Ammon's horn (tissue), 1 donor: ENCODE measurements at places on chromosomes 12 and 14.

DNA sequence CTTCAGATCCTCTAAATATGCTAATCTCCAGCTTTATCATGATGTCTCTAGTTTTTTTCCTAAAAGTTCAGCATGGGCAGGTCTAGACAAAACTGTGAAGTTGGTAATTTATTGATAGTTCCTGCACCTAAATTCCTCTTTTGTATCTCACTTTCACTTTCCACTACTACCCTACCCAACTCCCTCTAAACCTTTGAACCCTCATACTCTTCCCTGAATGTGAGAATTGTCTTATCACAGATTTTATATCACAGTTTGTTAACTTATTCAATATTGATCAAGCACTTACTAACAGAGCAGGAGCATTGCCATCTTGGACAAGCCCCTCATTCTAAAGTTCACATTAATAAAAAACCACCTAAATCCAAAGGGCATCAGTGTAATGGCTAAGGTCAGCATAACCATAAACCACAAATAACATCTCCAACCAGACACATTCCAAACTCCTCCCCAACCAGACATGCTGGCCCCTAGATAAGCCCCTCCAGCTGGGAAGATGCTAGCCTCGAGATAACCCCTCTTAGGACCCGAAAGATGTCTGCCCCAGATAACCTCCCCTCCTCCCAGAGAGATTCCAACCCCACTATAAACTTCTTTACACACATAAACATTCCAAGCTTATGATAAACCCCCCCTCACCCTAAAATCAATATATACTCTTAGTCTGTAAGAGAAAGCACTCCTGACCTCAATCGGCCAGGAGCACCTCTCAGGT lies 78.7 kb downstream of the FSCB start:
- DNase-seq = no peak

GRCh38 chr12:13435235-13435933 lies 238.9 kb downstream of the EMP1 start:
- DNase-seq = no peak

DNA sequence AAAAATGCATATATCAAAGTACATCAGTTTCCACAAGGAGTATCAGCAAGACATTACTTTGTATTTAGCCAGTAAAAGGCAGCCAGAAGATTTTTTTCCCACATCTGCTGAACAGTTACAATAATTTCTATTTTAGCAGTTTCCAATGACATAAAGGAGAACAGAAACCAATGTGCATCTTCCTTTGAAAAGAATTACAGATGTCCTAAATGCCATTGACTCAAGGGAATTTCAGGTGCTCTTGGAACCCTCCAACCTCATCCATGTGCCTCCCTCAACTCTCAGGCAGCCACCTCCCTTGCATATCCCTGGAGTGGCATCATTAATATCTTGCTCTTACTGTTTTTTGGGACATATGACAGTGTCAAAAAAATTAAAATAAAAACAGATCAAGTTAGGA lies 62.2 kb upstream of the ST8SIA1 start:
- DNase-seq = no peak

DNA sequence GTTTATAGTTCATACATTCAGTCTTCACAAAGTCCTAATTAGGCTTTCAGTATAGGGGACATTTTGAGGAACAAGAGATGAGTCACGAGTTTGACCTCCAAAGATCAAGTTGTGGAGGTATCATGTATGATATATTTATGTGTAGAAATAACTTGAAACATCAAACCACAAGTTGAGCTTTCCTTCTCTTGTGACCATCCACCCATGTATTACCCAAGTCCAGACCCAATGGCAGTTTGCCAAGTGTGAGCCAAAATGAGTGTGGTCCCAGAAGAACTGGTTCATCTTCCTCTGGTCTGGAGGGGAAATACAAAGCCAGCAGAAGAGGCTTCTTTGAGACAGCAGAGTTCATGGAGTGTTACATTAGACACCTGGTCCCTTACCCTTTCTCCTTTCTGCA lies 104.9 kb downstream of the ATP23 start:
- no peak for DNase-seq

- peak; percentile 85 for DNase-seq
Observed at GRCh38 chr12:57452937-57453509, 2.1 kb upstream of the INHBE start.

DNA sequence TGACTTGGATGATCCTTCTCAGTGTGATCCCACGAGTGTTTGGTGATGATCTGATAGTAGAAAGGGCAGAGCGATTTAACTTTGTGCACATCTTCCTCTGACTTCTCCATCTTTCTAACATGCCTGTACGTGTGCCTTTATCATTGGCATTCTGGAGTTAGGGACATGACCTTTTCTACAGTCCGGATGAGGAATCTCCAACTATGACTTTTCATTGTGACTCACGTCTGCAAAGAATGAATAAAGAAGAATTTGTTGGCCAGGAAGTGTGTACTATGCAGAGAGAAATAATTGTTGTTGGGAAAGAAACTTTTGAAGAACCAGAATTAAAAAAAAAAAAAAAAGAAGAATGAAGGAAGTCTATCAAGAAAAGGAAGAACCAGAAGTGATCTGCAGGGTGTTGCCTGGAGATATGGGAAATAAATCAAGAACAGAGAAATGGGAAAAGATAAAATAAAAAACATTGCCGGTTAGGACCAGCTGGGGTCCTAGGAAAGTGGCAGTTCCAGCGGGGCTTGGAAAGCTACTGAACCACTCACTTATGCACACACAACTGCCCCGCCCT lies 25.3 kb downstream of the PPFIBP1 start:
- DNase-seq = no peak

DNA sequence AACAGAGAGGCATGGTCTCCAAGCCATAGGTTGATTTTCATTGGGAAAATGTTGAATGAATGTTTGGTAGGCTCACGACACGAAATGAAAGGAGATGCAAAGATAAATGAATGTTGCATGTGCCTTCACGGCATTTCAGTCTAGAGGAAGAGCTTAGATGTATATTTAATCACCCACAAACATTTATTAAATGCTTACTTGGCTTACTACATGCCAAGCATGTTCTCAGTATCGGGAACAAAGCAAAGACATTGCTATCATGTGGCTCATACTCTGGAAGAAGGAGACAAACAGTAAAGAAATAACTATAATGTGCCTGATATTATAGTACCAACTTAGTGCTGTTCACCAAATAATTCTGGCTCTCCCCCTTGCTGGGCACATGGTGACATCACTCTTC lies 133.5 kb downstream of the LLPH start:
- DNase-seq = no peak

GRCh38 chr14:90647473-90648005 lies 168.7 kb downstream of the TTC7B start:
- no peak for DNase-seq

DNA sequence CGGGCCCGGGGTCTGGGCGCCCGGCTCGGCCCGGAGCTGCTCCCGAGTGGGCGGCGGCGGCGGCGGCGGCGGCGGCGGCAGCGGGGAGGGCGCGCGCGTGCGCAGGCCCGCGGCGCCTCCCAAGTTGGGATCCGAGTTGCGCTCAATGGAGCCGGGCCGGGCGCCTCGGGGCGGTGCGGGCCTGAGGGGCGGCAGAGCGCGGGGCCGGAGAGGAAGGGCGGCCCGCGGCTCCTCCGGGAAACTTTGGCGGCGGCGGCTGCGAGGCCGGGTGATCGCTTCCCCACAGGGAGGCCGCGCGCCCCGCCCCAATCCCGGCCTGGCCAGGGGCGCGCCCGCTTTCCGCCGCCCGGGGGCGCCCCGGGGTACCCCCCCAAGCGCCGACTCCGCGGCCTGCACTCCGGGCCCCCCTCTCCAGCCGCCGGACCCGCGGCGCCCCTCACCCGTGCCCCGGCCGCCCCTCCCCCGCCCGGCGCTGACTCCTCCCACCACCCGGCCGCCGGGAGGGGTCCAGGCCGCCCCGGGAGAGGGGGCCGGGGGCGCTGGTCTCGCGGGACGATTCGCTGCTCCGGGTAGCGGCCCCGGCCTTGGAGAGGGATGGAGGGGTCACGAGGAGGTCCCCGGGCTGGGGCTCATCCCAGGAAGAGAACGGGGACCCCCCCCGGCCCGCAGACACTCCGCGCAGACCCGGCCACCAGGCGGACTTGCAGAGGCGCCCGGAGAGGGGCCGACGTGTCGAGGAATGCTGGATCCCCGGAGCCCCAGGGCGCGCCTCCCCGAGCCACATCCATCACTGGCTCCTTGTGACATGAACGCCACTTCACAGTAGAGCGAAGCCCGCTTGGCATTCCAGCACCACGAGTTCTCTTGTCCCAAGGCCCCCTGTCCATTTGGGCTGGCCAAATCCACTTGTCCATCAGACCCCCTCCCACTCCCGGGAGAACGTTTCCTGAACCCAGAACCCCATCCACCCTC lies at the start of gene RILPL1:
RILPL1 (minus strand) TSS at position 48 of the 972 bp plus-strand sequence. CDS start 237 bp downstream, outside the sequence.
- DNase-seq = peak; percentile 43

DNA sequence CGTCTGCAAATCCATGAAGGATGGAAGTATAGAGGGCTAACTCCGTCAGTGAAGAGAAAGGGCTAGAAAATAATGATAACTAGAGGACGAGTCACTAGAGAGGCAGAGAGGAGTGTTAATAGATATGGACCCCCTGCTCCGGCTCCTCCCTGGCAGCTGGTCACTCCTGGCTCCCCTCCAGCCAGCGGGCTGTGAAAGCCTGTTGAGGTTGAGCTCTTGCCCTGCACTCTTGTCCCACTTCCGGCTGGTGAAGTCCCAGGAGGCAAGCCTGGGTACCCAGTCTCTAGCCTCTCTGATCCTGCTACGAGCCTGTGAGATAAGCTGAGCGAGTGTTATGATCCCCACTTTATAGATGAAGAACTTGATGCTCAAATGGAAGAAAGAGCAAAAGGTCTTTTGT lies 90.3 kb downstream of the RFX4 start:
- DNase-seq = no peak

GRCh38 chr12:11891346-11891745 lies 179.4 kb upstream of the BCL2L14 start:
- DNase-seq = no peak

DNA sequence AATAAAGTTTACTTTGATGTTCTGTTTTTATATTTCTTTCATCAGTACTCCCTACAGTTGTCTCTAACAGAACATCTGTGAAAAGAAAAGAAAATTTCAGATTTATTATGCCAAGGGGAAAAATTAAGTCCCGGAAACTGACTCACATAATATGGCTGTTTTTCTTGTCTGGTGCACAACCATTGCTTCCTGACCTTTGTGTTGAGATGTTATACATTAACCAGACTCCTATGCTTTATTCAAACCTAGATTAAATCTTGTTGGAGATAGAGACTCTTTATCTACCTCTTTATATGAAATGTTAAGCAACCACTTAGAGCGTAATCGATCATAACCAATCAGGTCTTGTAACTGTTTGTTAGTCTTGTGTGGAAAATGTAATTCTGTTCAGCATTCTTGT lies 37.6 kb upstream of the BICD1 start:
- DNase-seq = no peak

DNA sequence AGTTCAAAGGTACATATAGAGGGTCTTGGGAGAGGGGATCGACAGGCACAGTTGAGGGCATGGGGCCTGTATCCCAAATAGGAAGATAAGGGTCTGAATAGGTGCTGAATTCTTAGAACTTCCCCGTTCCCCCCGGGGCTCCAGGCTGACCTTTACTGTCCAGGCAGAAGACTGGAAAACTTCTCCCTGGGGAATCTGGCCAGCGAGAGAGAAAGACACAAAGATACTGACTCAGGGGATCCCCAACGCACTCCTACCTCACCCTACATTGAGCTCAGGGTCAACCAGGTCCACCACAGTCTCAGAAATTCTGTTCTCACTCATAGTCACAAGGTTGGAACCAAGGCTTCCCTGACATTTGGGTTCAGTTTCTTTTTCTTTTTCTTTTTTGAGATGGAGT lies 46.2 kb downstream of the ACACB start:
- no peak for DNase-seq

GRCh38 chr14:69491193-69491592 lies 6.7 kb downstream of the PLEKHD1 start:
- DNase-seq = no peak

DNA sequence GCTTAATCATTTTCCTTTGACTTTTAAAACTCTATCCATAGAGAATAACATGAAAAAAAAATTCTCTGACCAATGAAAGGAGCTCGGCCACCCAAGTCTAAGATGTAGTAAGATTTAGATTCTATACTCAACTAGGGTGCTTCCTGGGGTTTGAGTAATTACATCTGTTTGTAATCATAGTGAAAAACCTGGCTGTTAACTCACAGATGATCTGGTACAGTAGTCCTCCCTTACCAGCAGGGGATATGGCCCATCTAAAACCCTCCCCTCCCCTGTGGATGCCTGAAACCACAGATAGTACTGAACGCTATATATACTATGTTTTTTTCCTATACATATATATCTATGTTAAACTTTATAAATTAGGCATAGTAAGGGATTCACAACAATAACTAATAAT lies 89.2 kb downstream of the DAAM1 start:
- no peak for DNase-seq

- DNase-seq = no peak
Observed at GRCh38 chr12:99695050-99695449, 47.5 kb downstream of the GARIN6 start.

GRCh38 chr12:115943630-115944391 lies 333.7 kb downstream of the MED13L start:
- peak; percentile 45 for DNase-seq

DNA sequence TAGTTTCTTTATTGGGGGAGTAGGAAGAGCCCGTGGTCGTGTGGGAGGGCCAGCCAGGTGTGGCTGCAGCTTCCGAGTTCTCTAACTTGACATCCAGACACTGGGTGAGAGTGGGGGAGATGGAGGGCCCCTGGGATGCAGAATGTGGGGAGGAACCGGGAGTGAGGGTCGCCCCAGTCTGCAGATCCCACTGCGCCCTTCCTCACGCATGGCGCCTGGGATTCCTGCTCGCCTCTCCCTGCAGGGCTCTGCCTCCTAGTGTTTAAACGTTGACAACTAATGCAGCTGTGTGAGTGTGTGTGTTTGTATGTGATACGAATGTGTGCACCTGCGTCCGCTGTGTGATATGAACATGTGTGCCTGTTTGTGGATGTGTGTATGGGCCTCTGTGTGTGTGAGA lies 34.6 kb downstream of the FZD10 start:
- no peak for DNase-seq

DNA sequence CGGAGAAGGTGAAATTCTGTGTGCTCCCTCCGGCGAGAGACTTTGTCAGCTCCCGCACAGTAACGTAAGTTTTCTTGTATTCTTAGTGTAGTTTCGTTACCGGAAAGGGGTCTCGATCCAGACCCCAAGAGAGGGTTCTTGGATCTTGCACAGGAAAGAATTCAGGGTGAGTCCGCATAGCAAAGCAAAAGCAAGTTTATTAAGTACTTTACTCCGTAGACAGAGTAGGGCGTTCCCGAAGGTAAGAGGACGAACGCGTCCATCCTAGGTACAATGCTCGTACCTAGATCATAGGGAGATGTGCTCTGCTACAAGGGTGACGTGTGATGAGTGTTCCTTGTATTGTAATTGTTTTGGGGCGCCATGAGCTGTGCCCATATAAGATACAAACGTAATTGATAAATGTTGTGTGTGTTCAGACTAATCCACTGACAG lies 293 bp downstream of the IFI27L1 start:
- DNase-seq = no peak

DNA sequence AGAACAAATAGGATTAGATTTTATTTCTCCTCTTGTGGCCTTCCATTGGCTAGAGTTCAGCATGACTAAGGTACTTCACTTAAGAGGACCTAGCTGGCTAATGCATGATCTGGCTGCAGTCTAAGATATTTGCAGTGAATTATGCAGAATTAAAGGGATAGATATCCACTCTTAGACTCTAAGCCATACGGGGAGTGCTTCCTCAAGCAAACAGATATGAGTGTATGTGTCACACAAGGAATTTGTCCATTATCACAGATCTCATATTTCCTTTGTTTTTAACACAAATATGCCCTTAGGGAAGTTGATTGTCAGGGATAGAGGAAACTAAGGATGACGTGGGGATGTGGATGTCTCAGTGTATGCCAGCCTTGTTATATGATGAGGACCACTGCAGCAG lies 88.1 kb upstream of the DHRS4 start:
- no peak for DNase-seq
